ENCODE measurements at places on chromosomes 1 and 21. TPM values are rescaled to one million over a fixed set of nuclear protein-coding genes. Genes with fewer than 3 reads are reported as not detected.

- peak; percentile 63 for DNase-seq
These were observed 405.0 kb downstream of the MATN1 start for GRCh38 chr1:30318413-30318812.

DNA sequence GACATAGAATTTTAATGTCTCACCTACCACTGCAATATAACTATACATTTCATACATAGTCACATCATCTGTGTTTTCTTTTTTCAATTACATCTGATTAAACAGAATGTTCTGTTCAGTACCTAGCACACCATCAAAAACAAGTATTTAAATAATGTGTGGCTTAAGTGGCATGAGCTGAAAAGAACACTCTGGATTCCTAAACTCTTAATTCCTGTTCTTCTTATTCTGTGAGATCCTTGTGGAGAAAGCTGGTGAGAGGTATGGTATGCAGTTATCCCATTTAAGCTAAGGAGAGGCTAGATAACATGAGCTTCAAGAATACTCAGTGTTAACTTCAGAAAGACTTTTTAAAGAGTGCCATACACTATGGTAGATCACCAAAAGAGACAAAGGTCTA, 5.5 kb downstream of the TP53BP2 start:
- DNase-seq: no peak

GRCh38 chr1:111690306-111690617, 48.9 kb downstream of the INKA2 start:
- DNase-seq: peak; percentile 88

GRCh38 chr1:238664139-238664538, 722.2 kb upstream of the CHRM3 start:
- no peak for DNase-seq

DNA sequence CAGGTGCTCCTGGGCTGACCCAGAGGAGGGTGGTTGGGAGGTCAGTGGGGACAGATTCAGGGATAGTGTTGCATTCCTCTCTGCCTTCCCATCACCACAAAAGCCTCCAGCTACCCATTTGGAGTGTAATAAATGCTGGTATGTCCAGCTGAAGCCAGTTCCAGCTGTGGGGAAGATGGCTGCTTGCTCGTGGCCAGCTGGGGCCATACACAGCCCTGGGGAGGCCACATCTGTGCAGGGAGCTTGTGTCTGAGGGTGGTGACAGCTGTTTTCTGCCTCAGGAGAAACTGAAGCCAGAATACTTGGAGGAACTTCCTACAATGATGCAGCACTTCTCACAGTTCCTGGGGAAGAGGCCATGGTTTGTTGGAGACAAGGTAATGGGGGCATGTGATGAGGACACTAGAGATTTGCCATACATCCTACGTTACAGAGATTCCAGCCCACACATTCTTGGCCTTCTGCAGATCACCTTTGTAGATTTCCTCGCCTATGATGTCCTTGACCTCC, 2.7 kb downstream of the GSTM4 start:
- peak; percentile 44 for DNase-seq

DNA sequence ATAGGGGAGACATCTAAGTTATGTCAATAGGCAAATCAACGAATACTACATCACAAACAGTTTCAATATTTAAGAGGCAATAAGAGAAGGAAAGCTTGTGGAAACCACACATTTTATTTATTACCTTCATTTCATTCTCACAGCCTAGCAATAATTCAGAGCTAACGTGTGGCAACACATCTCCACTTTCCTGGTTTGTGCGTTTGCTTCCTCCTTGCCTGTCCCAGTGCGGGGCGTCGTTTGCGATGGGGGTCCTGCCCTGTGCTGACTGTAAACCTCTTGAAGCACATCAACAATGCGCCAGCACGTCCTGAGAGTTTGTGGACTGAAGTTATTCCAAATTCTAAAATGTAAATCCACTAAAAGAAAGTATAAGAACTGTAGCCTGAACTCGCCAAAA, 14.4 kb upstream of the VPS26C start:
- no peak for DNase-seq

DNA sequence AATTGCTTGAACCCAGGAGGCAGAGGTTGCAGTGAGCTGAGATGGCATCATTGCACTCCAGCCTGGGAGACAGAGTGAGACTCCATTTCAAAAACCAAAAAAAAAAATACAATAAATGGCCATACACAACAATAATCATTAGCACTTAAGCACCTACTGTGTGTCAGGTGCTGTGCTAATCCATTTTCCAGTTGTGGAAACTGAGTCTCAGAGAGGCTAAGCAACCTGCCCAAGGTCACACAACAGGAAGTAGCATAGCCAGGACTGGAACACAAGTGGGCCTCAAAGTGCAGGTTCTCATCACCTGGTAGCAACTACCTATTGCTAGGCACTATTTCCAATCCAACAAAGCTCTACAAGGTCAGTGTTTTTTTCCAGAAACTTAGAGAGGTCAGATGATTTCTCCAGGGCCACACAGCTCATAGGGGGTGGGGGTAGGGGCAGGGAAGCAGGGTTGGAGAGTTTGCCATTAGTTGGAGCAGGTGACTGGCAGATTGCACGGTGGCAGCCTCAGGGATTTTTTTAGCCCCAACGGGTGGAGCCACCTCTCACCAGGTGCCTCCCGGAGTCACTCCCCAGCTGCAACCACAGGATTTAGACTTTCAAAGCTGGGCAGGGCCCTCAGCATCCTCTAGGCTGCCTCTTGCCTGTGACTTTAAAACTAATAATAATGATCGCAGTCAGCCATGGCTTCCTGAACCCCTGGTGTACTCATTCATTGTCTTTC, 52.5 kb upstream of the ID3 start:
- no peak for DNase-seq

DNA sequence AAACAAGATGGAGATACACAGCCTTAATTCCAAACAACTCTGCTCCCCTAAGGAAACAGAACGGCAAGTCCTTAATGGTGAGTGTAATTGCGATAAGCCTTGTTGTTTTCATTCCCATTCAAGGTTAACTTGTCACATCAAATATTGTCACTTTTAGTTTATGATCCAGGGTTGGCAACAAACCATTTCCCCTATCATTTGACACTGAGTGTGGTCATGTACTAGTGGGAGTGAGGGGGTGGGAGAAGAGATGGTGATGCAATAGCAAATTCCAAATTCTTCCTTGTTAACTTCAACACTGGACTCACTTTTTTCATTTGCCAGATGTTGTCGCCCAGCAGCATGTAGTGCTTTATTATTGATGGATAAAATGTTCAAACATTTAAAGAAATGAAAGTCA, 140.4 kb downstream of the ZNF326 start:
- no peak for DNase-seq

- DNase-seq: no peak
These were observed 11.1 kb downstream of the IPO9 start for GRCh38 chr1:201840055-201840454.

GRCh38 chr1:22536506-22536905, 26.8 kb upstream of the EPHA8 start:
- no peak for DNase-seq

DNA sequence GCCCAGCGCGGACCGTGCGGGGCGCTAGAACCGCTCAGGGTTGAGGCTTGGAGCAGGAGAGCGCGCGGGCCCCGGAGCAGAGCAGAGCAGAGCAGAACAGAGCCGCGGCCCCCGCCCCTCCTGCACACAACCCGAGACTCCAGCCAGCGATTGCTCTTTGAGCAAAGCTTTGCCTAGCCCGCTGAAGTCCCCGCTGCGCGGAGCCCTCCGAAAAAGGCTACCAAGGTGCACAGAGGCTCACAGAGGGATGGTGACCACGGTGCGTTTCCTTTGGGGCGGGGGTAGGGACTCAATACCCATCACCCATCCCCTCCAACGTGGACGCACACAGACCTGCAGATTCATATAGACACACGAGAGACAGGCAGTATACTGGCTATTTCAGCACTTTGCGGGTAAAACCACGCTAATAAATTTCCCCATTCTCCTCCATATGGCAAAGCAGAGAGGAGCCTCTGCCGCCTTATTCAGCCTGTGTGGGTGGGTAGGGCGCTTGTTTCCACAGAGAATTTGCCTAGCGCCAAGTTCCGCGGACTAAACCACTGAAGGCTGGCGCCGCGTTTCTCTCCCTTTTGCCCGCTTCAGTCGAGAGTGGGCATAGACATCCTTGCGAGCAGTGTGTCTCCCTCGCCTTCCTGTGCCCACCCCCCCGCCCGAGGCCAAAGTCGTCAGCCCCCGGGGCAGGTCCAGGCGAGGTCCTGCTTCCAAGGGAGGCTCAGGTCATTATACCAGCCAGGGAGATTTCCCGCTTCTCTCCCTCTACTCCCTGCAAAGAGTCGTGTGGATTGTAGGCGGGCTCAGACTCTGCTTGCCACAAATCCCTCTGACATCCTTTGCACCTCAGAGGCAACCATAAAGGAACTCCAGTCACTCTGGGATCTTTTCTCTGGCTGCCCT, 8.5 kb downstream of the HLX start:
- DNase-seq: no peak

- no peak for DNase-seq
These were observed 184.4 kb downstream of the USH2A start for GRCh38 chr1:216238844-216239243.

GRCh38 chr1:17204546-17205440, at the start of gene PADI1:
TSS of gene PADI1 (plus strand) at chr1:17205128. CDS start at chr1:17205218, 90 bp downstream.
- no peak for DNase-seq

DNA sequence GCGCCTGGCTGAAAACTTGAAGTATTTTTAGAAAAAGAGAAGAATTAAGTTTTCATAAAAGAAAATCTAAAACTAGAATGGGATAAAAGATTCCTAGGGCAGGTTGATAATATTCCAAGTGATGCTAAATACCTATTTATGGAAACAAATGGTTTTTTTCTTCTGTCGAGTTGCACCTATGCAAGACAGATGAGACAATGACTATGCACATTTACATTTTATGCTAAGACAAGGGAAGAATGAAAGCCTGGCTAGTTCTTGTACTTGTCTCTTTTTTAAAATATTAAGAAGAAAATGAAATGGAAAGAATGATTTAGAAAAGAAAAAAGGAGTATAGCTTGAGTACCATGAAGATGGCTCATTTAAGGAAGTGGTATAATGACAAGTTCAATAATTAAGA, 24.4 kb upstream of the USP24 start:
- no peak for DNase-seq

TAS1R1 gene
- total RNA-seq: not detected

SNAPIN gene
- 46.3 TPM for total RNA-seq
